Aorta (tissue), 5 donors: ENCODE measurements at places on chromosomes 2 and 18.

- peak; percentile 49 for DNase-seq
These were observed 3.4 kb downstream of the DUSP19 start for GRCh38 chr2:183081911-183082310.

DNA sequence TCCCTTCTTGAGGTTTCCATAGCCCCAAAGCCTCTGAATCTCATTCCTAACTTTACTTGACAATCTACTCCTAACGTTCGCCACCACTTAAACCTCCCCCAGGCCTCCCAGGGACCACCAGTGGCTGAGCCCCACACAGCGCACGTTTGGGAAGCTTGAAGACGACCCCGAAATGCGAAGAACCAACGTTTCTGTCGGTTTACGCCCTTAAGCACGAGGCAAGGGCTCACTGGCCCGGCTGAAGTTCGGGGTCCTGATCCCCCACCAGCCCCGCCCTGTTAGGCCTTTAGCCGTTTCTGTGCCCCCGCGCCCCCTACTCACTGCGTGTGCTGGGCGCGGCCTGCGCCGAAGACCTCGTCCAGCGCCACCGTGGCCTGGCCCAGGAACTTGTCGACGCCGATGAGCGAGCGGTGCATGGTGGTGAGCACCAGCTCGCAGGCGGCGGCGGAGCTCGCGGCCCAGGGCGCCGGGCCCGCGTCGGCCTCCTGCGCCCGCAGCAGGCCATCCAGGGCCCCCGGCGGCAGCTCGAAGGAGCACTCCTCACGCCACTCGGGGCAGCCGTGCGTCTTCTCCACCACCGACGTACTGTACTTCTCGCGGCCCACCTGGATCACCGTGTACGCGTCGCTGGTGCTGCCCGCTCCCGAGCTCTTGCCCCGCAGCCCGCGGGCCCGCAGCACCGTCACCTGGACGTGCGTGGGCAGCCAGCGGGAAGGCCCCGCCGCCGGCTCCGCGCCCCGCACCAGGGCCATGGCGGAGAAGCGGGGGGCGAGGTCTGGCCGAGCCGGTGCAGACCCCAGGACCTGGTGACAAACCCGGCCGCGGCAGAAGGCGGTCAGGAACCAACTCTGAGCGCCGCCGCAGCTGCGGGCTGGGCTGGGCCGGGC lies 479 bp downstream of the RAB11FIP5 start:
- DNase-seq = peak; percentile 79

GRCh38 chr18:55918444-55918843 lies 330.5 kb upstream of the TCF4 start:
- no peak for DNase-seq

DNA sequence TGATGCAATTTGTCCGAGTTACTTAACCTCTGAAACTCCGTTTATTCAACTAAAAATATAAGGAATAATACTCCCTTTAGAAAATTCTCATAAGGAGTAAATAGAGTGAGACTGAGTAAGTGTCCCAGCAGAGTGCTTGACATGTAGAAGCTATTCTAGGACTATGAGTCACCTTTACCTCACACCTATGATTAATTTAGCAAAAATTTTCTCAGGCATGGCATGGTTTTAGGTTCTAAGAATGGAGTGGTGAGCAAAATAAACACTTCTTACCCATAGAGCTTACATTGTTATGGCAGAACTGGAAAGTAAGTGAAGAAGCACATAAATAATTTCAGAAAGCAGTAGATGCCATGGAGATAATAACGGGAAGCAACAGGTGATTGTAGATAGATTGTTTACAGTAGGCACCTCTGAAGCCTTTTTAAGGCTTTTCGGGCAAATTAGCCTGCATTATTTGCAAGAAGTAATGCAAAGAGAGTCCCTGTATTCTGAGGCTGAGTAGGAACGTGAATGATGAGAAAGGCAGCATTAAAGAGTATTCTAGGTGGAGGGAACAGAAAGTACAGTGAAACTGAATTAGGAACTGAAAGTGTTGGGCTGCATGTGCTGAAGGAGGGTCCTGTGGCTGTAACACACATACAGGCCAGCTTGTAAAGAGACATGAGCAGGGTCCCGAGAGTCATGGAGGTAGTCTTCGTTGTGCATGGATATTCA lies 209.2 kb downstream of the ZNF407 start:
- no peak for DNase-seq

DNA sequence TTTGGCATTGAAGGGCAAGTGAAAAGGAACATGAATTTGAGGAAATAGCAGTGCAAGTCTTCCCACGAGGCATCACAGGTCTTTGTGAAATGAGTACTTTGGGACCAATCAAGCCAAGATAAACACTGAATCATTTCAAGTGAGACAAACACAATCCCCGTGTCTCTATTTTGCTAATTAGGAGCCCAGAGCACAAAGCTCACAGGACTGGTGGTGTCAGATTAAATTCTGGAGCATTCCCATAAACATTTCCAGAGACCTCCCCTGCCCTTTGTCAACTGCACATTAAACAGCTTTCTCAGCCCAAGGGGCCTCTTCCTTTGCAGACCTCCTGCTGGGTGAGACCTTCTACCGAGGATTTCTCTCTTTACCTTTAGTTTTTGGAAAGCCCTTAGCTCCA lies 50.7 kb downstream of the DAPL1 start:
- no peak for DNase-seq

DNA sequence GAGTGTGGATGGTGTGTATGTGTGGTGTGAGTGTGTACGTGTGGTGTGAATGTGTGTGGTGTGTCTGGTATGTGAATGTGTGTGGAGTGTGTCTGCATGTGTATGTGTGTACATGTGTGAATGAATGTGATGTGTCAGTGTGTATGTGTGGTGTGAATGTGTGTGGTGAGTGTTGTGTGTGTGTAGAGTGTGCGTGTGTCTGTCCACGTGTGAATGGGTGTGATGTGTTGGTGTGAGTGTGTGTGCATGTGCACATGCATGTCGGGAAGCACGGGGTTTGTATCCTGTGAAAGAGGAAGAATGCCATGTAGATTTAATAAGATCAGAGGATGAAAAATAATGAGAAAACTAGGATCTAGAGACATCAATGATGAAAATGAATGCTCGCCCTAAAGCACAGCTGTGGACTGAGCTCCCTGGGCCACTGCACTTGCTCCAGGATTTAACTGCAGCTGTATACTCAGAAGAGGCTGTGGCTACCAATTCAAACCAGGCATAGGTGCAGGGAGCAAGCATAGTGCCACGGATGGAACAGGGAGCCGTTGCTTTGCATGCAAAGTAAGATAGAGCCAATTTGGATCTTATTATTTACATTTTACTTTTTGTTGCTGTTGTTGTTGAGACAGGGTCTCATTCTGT lies 122.7 kb downstream of the DOCK10 start:
- no peak for DNase-seq

GRCh38 chr2:31414601-31415241 lies at the start of gene XDH:
Gene XDH (minus strand): TSS chr2:31414742. CDS start chr2:31414666, 76 bp downstream.
- no peak for DNase-seq

DNA sequence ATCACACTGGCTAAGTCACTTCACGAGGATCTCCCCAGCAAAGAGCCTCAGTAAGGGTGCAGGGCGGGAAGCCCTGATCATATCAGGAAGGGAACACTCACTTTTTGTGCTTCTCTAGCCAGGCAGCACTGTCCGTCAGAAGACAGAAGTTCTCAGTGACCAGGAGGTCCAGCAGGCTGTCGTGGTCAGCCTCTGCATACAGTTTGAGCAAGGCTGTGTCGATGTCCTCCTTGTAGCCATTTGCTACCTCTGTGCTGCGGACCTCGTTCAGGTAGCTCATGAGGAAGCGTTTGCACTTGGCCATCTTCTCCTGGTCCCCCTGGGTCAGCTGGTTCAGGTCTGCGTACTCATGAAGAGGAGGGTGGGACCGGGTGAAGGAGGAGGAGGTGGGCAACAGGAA lies 38.7 kb downstream of the GPR45 start:
- no peak for DNase-seq

DNA sequence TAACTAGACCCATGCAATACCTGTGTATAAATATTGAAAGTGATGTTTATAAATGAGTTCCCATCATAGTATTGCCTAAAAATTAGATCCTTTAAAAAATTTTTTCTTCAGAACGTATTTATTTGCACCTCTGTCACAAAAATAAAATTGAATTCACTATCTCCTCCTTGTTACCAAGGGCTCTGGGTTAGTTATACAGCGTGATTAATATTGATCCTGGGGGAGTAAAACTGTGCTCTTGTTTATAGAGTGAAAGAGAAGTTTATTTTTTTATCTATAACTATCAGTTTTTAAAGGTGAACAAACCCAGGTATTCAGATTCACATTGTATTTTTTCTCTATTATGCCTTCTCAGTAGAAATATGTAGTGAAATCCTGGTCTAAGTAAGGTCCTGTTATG lies 458.5 kb downstream of the CPS1 start:
- no peak for DNase-seq

GRCh38 chr2:56314796-56315195 lies 131.0 kb downstream of the CCDC85A start:
- no peak for DNase-seq

DNA sequence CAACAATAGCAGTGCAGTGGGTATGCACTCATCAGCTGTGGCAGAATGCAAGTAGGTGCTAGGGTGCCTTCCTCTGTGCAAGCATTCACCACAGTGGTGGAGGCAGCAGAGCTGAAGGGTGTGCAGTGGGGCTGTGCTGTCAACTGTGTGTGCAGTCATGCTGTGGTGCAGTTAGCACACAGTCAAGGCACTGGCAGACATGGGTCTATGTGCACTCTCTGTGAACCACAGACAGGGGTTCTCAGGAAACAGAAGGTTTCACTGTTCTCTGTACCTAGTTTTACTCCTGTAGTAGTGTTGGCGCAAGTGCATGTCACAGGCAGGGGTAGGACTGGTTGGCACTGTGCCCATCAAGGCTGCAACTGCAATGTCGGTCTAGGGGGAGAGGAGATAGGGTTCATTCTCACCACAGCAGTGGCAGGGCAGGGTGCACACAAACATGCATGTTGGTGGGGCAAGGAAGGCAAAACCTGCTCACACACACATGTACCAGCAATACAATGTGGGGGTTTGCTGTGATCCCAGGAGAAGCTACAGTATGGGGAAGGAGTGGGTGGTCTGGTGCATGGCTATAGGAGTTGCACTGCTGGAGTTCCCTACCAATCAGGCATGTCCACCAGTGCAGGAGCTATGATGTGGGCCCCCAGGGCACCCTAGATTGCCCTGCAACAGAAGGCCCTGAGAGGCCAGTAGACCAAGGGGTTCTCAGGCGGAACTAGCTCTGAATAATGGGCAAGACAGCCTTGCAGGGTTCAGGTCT lies 242.7 kb upstream of the DDX18 start:
- DNase-seq = no peak

DNA sequence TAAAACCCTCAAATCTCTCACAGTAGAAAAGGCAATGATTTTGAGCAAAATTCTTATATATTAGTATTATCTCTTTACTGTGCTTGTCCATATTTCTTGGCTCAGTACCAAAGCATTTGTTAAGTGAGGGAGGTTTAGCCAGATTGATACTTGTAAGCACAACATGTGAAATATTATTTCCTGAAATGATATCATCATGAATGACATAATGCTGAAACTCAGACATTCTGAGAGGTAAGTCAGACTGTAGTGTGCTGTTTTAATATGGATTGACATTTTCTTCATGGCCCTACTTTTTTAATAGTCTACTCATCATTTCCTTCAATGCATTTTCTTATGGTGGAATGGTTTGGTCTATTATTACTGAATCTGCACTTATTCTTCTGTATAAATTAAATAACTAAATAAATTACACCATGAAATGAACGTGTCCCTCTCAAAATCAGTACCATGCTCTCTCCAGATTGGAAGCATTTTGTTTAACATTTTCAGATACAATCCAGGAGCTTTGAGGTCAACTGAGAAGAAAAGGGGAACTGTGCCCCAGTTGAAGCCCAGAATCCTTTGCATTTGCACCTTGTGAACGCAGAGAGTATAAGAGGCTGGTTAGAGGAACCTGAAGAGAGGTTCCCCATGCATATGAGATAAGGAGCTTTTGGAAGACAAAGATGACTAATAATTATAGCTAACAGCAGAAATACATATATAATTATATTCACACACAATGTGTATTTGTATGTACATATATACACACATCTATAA lies 50.1 kb upstream of the CRACDL start:
- DNase-seq = no peak

GRCh38 chr18:4020026-4020425 lies 435.1 kb downstream of the DLGAP1 start:
- no peak for DNase-seq

GRCh38 chr2:19122220-19122619 lies 236.2 kb downstream of the OSR1 start:
- DNase-seq = no peak

GRCh38 chr18:11437046-11437445 lies 172.3 kb upstream of the SLC35G4 start:
- no peak for DNase-seq

DNA sequence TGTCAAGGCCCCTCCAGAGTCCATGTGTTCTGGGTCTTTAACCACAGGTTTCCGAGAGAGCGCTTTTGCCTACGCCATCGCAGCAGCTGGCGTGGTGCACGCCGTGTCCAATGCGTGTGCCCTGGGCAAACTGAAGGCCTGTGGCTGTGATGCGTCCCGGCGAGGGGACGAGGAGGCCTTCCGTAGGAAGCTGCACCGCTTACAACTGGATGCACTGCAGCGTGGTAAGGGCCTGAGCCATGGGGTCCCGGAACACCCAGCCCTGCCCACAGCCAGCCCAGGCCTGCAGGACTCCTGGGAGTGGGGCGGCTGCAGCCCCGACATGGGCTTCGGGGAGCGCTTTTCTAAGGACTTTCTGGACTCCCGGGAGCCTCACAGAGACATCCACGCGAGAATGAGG lies 9.3 kb downstream of the WNT10A start:
- DNase-seq = no peak

DNA sequence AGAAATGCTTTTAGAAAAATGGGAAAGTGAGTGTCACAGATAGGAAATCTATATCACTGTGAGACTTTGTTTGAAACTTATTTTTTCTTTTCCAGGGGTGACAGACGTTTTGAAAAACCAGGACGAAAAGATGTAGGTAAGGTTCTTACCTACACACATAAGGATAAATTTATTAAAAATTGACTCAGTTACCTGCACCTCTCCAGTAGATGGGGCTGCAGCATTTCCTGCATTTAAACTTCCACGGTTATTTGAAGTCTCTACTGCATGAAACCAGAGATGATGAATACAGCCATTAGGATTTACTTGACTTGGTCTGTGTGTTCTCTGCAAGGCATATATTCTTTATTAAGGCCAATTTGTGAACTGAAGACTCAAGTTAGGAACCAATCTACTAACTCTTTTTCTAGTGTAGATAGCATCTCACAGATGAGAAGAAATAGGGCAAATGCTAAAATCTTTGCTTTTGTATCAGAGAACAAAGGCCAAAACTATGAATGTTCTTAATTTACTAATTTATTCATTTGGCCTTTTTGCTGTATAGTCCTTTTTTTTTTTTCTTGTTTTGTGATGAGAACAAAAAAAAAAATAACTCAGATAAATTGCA lies 15.0 kb downstream of the KCNJ13 start:
- DNase-seq = no peak

DNA sequence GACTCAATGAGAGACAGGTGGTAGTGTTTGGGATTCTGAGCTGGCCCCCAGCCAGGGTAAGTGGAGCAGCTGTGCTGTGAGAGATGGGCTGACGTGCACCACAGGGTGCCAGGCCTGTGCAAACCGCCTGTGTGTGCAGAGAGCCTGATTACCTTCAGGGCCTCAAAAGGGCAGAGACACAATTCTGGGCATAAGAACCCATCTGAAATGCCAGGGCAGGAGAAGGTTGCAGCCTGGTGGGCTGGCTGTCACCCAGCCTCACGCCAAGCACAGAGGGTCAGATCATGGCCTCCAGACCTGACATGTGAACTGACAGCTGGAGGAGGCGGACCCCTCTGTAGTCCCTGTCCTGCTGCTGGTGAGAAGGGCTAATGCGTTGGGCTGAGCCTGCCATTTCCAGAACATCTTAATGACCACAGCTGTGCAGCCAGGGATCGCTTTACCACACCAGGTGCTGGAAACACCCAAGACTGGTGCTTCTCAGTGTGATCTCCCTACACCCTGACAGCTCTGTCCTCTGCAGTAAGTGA lies 100.9 kb downstream of the ARL4C start:
- DNase-seq = no peak
